ENCODE measurements at places on chromosomes 7 and 10. TPM values are rescaled to one million over a fixed set of nuclear protein-coding genes. Genes with fewer than 3 reads are reported as not detected.
A peak's percentile ranks its signal among the peaks of the same experiment; 100 is the strongest.

The CCDC146 gene
- 8.4 TPM for total RNA-seq

The MTERF1 gene
- 6.0 TPM for total RNA-seq

GRCh38 chr10:74177140-74177677, 26.2 kb downstream of the ADK start:
- DNase-seq, result peak; percentile 29

- no peak for DNase-seq
These were observed 507.3 kb upstream of the GALNT17 start for GRCh38 chr7:70624500-70625103.
